ENCODE measurements at places on chromosomes 2 and 18.
A peak's percentile ranks its signal among the peaks of the same experiment; 100 is the strongest.

DNA sequence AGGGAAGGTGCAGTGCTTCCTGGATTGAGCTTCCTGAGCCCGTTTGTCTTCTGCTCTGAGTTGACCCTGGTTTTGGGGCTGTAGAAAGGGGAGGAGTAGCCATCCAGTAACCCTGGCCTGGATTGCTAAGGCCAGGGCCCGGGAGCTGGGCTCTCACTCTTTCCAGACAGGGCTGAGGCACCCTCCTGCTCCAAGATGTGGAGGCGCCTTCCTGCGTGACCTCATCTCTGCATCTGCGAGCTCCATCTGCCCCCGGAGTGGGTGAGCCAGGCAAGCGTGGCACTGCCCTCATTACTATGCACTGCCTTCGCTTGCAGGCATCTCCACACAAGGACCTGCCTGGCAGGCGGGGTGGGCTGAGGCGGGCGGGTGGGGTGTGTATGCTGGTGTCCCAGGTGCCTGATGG is 58.0 kb downstream of the RAB31 start:
- H3K27me3 ChIP-seq, result no peaks in the 10 kb centered on the region
- DNase-seq, result no peak
- H3K36me3 ChIP-seq, result no peaks in the 10 kb centered on the region
- H3K27ac ChIP-seq, result no peak overlapping the region
- no peak overlapping the region for H3K4me3 ChIP-seq

GRCh38 chr2:11773747-11774525 is 27.5 kb downstream of the LPIN1 start:
- H3K27ac ChIP-seq, result peak overlapping the region; percentile 65
- no peak for DNase-seq
- H3K4me3 ChIP-seq, result no peak overlapping the region
- H3K27me3 ChIP-seq, result no peaks in the 10 kb centered on the region
- H3K36me3 ChIP-seq, result peaks cover 37% of the 10 kb centered on the region

DNA sequence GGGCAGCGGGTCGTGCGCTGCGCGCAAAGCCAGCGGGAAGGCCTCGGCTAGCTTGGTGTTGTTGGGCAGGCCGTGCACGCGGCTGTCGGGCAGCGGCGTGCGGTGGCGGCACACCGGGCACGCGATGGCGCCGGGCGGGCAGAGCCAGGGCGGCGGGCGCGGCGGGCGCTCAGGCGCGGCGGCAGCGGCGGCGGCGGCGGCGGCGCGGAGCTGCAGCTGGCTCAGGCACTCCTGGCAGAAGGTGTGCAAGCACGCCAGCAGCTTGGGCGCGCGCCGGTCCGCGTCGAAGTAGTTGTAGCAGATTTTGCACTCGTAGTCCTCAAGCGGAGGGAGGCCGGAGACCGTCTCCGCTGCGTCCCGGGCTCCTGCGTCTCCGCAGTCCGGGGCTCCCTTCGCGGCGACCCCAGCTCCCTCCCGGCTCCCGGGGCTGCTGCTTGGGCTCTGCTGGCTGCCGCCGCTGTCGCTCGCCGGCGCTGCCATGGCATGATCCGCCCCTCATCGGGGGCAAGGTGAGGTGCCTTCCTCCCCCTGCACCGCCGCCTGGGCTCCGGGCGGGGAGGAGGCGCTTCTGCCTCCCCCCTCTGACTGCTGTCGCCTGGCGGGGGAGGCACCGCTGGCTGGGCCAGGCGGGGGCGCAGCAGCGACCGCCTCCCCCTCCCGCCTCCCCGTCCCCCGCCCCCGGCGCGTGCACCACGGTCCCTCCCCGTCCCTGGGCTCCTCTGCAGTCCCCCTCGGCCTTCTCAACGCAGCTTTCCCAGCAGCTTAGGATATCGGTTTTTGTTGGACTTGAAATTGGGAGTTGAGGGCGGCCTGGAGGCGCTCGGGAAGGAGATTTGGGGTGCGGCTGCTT is 21.0 kb upstream of the PAX3 start:
- 0 out of 2 replicates have a peak, but pooled peaks cover 3% of the 10 kb centered on the region for H3K4me1 ChIP-seq
- H3K36me3 ChIP-seq, result no peaks in the 10 kb centered on the region
- peak; percentile 70 for DNase-seq
- H3K27ac ChIP-seq, result no peak overlapping the region

DNA sequence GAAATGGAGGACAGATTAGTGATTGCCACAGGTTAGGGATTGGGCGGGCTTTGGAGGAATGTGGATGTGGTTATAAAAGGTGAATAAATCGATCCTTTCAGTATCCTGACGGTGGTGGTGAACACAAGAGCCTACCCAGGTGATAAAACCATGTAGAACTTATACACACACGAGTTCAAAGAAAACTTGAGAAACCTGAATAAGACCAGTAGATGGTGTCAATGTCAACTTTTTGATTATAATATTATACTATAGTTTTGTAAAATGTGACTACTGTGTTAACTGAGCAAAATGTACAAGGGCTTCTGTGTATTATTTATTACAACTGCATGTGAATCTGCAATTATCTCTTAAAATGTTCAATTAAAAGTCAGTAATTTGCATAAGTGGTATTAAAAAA is 136.3 kb downstream of the ERBB4 start:
- H3K27me3 ChIP-seq, result no peaks in the 10 kb centered on the region
- no peaks in the 10 kb centered on the region for H3K36me3 ChIP-seq
- no peak overlapping the region for H3K4me3 ChIP-seq
- no peaks in the 10 kb centered on the region for H3K4me1 ChIP-seq
- no peak overlapping the region for H3K27ac ChIP-seq

DNA sequence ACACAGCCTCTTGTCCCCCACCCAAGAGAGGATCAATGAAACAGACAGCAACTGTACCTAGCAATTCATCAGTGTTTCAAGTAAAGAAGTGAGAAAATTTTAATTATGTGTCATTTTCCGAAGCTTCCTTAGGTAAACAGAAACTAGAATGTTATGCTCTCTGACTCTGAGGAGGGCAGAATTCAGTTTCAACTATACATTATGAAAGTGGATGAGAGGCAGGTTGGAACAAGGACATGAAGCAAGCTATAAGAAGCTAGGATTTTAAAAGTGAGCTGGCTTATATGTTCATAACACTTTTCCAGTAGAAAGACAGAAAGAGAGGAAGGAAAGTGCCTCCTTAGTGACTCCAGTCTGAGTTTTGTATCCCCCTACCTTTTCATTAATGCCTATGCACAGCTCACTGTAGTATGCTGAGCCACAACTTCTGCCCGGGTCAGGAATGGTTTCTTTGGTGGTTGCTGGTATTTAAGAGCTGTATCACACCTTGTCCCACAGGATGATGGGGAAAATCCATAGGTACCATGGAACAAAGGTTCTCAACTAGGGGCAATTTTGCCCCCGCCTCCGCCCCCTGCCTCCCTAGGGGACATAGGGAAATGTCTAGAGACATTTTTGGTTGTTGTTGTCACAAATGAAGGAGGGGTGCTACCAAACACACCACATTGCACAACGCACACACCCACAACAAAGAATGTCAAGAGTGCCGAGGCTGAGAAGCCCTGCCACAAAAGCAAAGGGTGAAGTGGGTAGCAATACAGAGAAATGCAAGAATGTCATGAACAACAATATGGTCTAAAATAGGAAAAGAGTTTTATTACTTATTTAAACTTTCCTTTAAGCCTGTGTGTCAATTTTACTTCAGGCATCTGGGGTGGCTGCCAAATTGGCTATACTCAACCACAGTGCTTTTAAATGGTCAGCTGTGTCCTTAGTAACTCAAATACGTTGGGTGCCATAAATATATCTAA is 161.0 kb upstream of the ZFP36L2 start:
- H3K36me3 ChIP-seq, result no peaks in the 10 kb centered on the region
- H3K4me3 ChIP-seq, result peak overlapping the region; percentile 32
- DNase-seq, result peak; percentile 73
- H3K27ac ChIP-seq, result peak overlapping the region; percentile 75
- H3K4me1 ChIP-seq, result peaks cover 18% of the 10 kb centered on the region
- no peaks in the 10 kb centered on the region for H3K27me3 ChIP-seq

GRCh38 chr2:238155051-238155760 is 3.6 kb upstream of the ERFE start:
- H3K4me3 ChIP-seq, result no peak overlapping the region
- no peaks in the 10 kb centered on the region for H3K36me3 ChIP-seq
- DNase-seq, result no peak

DNA sequence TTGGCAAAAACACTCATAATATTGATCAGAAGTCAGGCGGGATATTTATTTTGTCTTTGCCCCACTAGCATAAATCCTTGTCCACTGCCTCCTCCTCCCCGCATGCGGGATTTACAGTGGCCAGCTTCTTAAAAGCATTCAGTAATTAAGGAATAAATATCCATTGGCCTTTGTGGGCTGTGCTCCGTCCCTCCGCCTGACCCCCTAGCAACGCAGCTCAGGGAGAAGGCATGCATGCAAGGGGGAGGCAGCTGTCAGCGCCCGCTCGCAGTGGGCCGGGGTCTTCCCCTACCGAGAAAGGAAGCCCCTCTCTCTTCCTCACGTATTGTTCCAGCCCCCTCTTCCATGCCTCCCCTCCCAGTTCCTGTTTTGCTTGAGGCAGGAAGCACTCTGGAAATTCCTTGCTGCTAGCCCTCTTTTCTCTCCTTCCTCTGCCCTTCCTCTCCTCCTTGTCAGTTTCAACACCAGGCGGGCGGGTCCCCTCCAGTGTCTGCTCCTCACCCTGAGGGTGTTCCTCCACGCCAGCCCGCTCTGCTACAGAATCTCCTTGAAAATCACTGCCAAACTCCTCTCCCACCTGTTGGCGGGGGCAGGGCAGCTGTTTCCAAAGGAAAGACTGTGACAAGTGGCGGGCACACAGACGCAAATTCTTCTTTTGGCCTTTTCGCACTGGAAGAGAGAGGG is 60.1 kb downstream of the GBX2 start:
- no peak overlapping the region for H3K27ac ChIP-seq
- H3K4me3 ChIP-seq, result no peak overlapping the region
- H3K36me3 ChIP-seq, result no peaks in the 10 kb centered on the region
- no peaks in the 10 kb centered on the region for H3K27me3 ChIP-seq
- DNase-seq, result no peak
- H3K4me1 ChIP-seq, result no peaks in the 10 kb centered on the region

DNA sequence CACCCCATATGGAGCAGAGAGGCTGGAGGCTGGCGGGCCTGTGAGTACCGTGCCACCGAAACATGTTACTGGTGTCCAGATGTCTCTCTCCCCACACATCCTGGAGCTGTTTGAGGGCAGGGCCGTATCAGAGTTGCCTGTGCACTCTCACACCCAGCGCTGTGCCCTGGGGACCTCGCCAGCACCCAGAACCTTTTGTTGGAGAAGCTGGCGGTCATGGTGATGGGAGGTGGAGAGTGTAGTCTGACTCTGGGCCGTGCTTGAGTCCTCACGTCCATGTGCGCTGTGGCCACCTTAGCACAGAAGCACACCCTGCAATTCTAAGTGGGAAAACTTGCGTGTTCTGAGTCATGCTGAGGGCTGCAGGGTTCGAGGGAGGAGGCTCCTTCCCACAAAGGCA is 259.2 kb downstream of the NDUFA10 start:
- H3K27me3 ChIP-seq, result no peaks in the 10 kb centered on the region
- no peak overlapping the region for H3K27ac ChIP-seq
- no peaks in the 10 kb centered on the region for H3K36me3 ChIP-seq
- DNase-seq, result no peak
- peaks cover 36% of the 10 kb centered on the region for H3K4me1 ChIP-seq

GRCh38 chr2:144320491-144320890 is 199.4 kb downstream of the ZEB2 start:
- H3K27ac ChIP-seq, result no peak overlapping the region
- no peak overlapping the region for H3K4me3 ChIP-seq
- no peaks in the 10 kb centered on the region for H3K4me1 ChIP-seq
- H3K27me3 ChIP-seq, result no peaks in the 10 kb centered on the region
- DNase-seq, result no peak
- no peaks in the 10 kb centered on the region for H3K36me3 ChIP-seq

- no peaks in the 10 kb centered on the region for H3K36me3 ChIP-seq
- no peak overlapping the region for H3K4me3 ChIP-seq
- no peaks in the 10 kb centered on the region for H3K4me1 ChIP-seq
- H3K27ac ChIP-seq, result no peak overlapping the region
Observed at GRCh38 chr18:48613589-48614404, 75.0 kb downstream of the CTIF start.

DNA sequence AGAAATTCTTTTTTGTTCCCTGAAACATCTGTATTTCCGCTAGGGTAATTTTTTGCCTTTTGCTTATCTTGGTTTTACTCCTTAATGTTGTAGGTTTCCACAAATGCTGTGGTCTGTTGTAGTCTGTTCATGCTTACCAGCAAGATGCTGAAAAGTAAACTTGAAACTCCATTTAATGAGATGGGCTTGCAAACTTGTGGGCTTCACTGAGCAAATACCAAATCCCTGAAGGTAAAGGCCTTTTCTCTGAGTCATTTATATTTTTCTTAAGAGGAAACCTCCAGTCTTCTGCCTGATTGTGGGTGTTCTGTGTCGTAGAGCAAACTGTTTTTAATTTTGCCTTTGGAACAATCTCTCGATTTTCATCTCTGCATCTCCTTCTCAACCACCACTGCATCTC is 9.3 kb downstream of the SP140 start:
- peaks cover 4% of the 10 kb centered on the region for H3K4me1 ChIP-seq
- H3K27me3 ChIP-seq, result no peaks in the 10 kb centered on the region
- no peak overlapping the region for H3K4me3 ChIP-seq

DNA sequence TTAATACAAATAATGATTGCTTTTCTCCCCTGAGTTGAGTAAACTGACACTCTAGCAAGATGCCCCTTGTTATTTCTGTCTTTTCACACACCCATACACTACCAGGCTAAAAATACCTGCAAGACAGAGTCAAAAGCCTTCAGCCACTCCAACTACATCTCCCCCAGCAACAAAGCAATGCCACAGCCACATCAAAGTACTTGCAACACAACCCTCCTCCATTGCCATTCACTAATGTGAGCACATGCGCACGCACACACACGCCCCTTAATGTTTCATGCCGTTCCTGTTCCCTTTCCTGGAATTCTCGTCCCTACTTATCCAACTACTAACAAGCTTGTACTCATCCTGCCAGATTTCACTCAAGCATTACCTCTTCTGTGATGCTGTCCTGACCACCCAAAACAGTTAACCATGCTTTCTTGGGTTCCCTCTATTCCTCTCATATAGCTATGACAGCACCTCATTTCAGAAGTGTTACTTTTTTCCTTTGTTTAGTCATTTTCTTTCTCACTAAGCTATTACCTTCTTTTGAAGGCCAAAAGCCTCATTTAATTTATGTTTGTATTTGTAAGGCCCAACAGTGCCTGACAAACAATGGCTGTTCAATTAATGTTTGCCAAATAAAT is 29.6 kb downstream of the SLC25A12 start:
- no peaks in the 10 kb centered on the region for H3K36me3 ChIP-seq
- H3K27ac ChIP-seq, result no peak overlapping the region

DNA sequence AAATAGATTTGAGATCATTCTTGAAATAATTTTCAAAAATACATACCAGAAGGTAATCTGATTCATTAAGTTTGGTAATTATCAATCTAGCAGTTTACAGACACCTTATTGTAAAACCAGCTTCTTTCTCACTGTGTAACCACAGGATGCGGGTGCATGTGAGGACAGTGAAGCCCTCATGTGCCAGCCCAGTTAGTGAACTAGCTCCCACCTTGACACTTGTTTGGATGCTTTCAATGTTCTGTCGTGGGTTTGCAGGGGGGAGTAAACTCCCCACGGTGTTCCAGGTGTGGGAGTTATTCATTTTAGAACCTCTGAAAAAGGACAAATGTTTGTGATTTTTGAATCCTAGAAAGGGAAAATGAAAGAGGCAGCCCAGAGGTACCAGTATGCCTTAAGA is 59.0 kb downstream of the WDSUB1 start:
- H3K27me3 ChIP-seq, result no peaks in the 10 kb centered on the region
- DNase-seq, result no peak
- H3K4me3 ChIP-seq, result no peak overlapping the region
- peaks cover 9% of the 10 kb centered on the region for H3K4me1 ChIP-seq
- H3K36me3 ChIP-seq, result no peaks in the 10 kb centered on the region
